Vagina (tissue), 2 donors: ENCODE measurements at places on chromosomes 13 and 19.

GRCh38 chr13:98416408-98416807 lies 160.5 kb downstream of the STK24 start:
- no peak for DNase-seq

DNA sequence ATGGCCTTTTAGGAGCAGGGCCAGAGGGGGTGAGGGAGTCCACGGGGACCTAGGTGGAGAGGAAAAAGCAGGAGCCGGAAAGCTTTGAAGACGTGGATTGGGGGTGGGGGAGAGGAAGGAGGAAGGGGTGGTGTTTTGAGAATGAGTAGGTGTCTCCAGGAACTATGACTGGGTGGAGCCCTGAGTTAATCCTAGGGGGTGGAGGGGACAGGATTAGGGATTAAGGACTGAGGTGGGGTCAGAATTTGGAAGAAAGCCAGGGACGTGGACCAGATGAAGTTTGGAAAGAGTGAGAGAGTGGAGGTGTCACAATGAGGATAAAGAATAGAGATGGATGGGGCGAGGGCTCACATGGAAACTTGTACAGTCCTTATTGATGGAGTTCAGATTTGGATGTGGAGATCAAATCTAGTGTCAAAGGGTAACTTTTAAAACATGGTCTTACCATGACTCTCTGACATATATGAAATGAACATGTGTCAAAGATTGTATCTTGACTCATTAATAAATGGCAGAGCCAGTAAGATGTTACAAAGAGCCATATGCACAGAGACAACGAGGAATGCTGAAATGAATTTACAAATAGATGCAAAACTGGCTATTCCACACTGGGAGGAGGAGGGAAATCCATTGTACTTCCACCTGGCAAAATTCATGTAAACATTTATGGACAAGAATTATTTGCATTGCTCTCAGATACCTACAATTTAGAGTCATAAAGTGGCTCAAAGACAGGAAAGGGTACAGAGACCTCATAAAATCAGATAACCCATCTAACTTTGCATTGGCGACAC lies 1.7 kb upstream of the KLK13 start:
- no peak for DNase-seq

GRCh38 chr19:3899531-3900294 lies 19.2 kb downstream of the ATCAY start:
- DNase-seq, result no peak

GRCh38 chr19:54469496-54469934 lies 3.6 kb downstream of the CDC42EP5 start:
- DNase-seq, result no peak

GRCh38 chr13:108315991-108316390 lies 46.5 kb downstream of the TNFSF13B start:
- no peak for DNase-seq

DNA sequence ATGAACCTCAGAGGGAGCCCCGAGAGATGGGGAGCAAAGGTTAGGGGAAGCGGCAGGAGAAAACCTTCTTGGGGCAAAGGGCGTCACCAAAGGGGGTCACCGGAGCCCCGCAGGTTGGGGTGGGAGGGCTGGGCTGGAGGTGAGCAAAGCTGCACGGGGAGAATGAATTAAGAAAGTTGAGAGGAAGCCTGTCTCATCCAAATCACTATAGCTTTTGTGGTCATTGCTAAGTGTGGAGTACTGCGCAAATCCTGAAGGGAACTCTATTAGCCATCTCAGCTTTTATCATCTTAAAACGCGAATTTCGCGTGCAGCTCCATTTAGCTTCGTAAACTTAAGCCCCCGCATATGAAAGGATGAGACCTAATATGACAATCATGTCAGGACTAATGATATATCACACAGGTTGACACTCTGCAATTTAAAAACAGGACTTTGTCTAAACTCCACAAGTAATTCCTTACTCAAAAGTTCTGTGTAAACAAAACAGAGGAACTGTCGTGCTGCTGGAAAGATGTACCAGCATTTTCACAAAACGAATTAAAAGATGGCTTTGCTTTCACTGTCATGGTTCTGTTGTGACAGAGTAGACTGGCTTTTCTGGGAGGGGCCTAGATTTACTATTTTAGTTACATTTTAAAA lies 631 bp downstream of the LACC1 start:
- DNase-seq, result no peak

- no peak for DNase-seq
Observed at GRCh38 chr19:7819337-7819736, 10.7 kb upstream of the EVI5L start.

DNA sequence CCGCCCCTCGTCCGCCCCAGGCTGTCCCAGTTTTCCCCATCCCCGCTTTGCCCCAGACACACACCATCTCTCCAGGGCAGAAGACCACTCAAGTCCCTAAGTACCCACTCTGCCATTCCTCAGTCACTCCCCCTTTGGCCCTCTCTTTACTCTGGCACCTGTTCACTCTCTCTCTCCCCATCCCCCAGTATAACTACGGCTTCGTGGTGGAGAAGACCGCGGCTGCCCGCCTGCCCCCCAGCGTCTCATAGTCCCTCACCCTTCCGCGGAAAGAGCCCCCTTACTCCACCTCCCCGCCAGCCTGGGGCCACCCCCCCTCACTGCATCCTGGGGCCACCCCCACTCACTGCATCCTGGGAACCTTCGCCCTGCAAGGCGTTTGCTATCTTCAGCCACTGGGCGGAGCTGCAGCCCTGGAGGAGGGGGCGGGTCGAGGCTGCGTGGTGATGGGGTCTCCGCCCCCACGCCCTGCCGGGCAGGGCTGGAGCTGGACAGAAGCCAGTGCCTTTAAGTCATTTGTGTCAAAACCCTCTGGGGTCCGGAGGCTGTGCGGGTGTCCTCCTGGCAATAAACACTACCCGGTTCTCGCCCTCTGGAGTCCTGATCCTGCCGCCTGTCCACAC lies 5.0 kb downstream of the MVB12A start:
- DNase-seq, result no peak

DNA sequence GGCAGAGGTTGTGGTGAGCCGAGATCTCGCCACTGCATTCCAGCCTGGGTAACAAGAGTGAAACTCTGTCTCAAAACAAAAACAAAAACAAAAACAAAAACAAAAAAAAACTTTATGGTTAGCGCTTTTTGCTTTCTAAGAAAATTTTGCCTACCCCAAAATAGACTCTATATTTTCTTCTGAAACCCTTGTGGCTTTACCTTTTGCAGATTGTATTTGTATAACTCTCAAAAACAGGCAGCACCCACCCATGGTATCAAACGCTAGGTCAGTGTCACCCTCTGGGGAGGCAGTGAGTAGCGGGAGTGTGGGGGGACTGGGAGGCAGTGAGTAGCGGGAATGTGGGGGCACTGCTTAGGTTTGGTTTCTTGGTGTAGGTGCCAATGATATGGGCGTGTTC lies 7.5 kb upstream of the SLC39A3 start:
- no peak for DNase-seq

DNA sequence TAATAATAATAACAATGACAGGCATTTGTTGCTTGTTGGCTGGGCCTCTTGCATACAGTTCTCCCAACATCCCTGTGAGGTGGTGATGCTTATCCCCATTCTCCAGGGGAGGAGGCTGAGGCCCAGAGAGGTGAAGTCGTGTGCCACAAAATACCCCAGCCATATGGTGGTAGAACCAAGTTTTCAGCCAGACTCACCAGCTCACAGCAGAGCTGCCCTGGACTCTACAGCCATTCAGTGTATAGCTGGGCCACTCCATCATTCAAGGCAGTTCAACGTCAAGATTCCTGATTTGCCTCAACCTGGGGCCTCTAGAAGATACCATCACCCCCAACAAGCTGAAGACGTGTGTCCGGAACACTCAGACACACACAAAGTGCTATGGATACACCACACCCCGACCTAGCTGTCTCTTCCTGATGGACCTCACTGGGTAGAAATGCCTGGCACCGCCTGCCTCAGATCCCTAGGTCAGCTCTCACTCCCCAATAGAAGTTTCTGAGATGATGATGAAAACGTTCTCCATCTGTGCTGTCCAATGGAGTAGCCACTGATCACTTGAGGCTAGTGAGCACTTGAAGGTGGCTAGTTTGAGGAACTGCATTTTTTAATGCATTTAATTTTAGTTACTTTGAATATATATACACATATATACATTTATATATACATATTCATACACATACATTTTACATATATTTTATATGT lies 4.3 kb upstream of the CEACAM19 start:
- no peak for DNase-seq

GRCh38 chr13:41577436-41577835 lies 120.1 kb downstream of the RGCC start:
- no peak for DNase-seq

DNA sequence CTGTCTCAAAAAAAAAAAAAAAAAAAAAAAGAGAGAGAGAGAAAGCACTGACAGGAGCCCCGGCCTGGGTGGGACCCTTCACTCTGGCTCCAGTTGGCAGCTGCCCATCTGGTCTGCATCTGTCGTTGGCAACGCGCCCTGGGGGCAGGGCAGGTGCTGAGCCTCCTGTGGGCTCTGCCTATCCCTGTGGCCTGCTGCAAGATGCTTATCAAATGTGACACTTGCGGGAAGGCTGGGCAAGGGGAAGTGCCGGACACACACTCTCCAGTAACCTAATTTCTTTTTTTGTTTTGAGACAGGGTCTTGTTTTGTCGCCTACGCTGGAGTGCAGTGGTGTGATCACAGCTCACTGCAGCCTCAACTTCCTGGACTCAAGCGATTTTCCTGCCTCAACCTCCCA lies 10.7 kb upstream of the KPTN start:
- DNase-seq, result no peak

DNA sequence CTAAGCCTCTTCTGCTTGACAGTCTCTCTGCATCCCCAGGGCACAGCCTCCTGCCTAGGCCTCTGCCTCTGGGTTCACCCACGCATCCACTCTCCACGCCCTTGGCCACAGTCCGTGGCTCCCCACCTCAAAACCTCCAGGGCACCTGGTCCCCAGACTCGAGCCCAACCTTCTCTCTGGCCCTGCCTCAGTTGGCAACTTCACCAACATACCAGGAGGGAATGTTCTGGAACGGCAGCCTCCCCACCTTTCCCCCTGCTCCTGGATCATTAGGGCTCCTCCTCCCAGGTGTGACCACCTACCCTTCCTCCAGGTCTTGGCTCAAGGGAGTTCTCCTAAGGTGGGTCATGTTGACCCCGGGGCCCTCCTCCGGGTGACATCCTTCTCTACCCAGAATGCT lies 69.1 kb downstream of the SOX1 start:
- DNase-seq, result no peak

DNA sequence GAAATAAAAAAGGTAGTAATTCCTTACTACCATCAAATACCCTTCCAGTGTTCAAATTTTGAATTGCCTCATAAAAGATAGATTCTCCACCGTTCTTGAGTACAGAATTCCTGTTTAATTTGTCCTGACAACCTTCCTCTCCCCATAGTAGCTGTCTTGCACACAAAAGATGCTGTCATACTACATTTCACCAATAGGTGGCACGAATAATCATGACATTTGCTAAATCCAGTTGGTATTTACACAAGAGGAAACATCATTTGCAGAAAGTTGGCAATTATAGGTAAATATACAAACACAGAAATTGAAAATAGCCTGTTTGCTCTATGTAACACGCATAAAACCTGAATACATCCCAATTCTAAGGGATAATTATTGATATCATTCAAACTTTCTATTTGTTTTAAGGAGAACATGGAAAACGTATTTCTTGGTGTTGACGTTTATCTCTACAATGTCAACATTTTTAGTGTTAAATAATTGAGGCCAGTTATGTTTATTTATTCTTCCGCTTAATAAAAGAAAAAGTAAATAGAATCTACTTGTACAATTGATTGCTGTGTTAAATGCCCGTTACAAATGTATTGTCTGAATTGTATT lies 58.3 kb upstream of the CLDN10 start:
- DNase-seq, result no peak

DNA sequence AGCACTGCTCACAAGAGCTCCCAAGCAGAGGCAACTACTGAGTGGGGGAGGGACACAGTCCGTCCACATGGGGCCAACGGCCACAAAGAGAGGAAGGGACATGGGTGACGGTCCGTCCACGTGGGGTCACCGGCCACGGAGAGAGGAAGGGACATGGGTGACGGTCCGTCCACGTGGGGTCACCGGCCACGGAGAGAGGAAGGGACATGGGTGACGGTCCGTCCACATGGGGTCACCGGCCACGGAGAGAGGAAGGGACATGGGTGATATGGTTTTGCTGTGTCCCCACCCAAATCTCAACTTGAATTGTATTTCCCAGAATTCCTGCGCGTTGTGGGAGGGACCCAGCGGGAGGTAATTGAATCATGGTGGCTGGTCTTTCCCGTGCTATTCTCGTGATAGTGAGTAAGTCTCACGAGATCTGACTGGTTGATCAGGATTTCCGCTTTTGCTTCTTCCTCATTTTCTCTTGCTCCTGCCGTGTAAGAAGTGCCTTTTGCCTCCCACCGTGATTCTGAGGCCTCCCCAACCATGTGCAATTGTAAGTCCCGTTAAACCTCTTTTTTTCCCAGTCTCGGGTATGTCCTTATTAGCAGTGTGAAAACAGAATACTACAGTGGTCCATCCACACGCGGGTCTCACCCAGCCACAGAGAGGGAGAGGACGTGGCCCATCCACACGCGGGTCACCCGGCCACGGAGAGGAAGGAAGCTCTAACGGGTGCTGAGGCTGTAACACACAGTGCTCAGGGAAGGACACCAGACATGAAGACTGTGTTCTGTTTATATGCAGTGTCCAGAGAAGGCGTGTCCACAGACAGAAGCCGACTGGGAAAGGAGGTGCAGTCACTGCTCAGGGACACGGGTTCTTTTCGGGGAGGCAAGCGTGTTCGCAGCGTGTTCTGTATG lies 48.5 kb downstream of the GAS6 start:
- DNase-seq, result no peak

- no peak for DNase-seq
Observed at GRCh38 chr13:99037756-99038155, 59.9 kb upstream of the DOCK9 start.

GRCh38 chr19:1082165-1082927 lies 12.8 kb downstream of the POLR2E start:
- DNase-seq, result no peak

DNA sequence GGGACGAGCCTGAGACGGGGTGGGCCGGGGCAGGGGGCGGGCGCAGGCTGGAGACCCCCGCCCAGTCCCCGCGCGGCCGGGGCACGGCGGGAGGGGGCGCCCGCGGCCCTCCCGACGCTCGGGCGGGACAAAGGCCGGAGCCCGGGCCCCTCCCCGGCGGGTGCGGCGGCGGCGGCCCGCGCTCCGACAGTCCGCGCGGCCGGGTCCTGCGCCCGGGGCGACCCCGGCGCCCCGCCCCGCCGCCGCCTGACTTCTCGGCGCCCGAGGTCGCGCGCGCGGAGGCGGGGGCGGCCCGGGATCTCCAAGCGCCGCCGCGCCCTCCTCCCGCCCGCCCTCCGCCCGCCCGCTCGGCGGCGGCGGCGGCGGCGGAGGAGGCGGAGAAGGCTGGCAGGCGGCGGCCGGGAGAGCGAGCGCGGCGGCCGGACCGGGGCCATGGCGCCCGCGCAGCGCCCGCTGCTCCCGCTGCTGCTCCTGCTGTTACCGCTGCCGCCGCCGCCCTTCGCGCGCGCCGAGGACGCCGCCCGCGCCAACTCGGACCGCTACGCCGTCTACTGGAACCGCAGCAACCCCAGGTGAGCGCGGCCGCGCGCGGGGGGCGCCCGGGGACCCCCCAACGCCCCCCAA lies at the start of gene EFNA2:
Gene EFNA2, plus strand, starts transcription at position 137 of the 624 bp plus-strand sequence. Its CDS starts 296 bp downstream, at position 433.
- DNase-seq, result no peak

- no peak for DNase-seq
Observed at GRCh38 chr19:8512115-8512967, 1.6 kb downstream of the ZNF414 start.

GRCh38 chr13:26679411-26680122 lies 81.0 kb downstream of the GPR12 start:
- no peak for DNase-seq
